Activated CD4-positive, alpha-beta T cell treated with anti-CD3 and anti-CD28 coated beads, Interleukin-2, amount 50 U/mL, for 16 hours (primary cell): ENCODE measurements at places on chromosomes 13 and 19.

- no peak for DNase-seq
Observed at GRCh38 chr13:98941126-98941525, 36.7 kb downstream of the DOCK9 start.

GRCh38 chr19:54145541-54146158 is 8.1 kb downstream of the CNOT3 start:
- no peak for DNase-seq

GRCh38 chr13:110443622-110444225 is 117.8 kb downstream of the RAB20 start:
- DNase-seq: no peak

DNA sequence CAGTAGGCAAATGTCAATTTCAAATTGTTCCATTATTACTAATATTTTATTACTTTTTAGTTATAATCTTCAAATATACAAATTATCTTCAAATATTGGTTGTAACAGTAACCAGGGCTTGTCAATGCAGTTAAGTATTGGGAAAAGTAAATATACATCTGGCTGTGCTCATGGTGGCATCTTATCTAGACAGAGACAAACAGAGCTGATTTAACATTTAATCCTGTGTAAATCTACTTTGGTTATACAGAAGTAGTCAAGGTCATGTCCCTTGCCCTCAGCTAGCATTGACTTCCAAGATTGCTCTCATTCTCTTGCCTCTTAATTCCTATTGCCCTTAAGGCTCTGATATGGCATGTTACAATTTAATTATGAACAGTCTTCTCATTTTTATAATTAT is 98.4 kb upstream of the KLHL1 start:
- no peak for DNase-seq

DNA sequence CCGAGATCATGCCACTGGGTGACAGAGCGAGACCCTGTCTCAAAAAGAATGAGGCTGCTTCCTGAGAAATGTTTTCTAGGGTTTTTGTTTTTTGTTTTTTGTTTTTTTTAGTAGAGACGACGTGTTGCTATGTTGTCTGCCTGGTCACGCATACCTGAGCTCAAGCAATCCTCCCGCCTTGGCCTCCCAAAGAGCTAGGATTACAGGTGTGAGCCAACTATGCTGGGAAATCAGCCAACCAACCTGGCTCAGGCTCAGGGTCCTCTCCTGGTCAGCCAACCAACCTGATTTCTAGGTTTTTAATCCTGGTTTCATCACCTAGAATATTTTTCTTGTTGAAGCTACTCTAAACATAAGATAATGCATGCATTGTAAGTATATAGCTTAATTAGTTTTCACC is 7.8 kb downstream of the DHX34 start:
- no peak for DNase-seq

DNA sequence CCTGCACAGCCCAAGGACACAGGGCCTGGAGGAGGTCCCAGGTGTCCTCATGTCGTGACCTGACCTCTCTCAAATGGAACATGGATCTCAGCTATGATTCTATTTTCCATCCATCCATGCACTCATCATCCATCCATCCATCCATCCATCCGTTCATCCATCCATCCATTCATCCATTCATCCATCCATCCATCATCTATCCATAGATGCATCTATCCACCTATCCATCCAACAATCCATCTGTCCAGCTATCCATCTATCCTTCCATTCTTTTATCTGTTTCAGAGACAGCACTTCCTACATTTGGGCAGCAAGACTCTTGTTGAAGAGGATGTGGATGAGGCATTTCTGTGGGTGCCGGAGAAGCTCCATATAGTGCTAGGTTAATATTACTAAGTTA is 86.7 kb downstream of the SCGB2B2 start:
- DNase-seq: no peak

DNA sequence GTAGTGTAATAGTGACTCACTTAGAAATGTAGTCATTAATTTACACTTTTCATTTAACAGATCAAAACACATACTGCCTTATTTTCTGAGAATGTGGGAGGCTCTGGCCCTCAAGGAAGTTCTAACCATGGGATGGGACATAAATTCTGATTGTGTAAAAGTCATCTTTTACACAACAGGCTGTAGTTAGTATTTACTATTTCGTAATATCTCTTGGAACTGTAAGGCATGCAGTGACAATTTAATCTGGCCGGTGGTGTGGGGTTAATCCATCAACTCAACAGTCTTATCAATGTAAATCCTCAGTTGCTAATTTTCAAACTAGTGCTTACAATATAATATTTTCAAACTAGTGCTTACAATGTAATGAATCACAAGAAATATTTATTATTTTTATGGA is 1599.2 kb downstream of the EFNB2 start:
- DNase-seq: no peak

- DNase-seq: peak; percentile 81
Observed at GRCh38 chr19:3135961-3136683, at the start of gene GNA15. TSS of gene GNA15 (plus strand) at chr19:3136033. CDS start at chr19:3136451, 418 bp downstream.

DNA sequence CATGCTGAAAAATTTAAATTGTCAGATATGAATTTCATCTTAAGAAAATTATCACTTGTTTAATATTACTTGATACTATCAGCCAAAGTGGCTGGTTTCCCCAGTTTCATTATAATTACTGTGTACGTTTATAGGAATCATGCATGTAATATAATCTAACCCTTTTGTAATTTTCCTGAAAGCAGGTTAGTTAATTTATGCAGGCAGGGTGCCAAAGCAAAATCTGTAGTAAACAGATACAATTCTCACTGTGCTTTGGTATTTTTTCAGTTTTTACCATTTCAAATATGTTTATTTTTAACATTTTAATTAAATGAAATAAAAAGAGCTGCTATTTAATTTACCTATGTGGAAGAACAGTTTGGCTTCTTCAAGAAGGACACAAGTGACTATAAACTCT is 1227.5 kb upstream of the MIR17HG start:
- no peak for DNase-seq

- DNase-seq: no peak
Observed at GRCh38 chr13:39586151-39586550, 16.8 kb downstream of the LHFPL6 start.

DNA sequence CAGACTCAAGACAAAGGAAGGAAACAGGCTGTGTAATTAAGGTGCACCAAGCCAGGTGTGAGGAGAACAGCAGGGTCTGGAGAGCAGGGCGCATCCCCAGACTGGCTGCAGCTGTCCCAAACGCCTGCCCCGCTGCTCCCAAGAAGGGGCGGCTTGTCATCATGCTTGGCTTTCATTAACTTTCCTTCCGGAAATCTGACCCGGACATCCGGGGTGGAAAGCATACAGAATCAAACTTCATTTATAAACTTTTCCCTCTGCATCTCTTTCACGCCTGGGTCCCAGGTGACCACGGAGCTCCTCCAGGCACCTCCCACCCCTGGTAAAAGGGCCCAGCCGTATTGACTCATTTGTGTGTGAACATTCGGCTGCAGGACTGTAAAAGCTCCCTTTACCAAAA is 31.7 kb downstream of the TSHZ3 start:
- no peak for DNase-seq

- no peak for DNase-seq
Observed at GRCh38 chr19:17243830-17244617, 1.7 kb downstream of the NR2F6 start.

DNA sequence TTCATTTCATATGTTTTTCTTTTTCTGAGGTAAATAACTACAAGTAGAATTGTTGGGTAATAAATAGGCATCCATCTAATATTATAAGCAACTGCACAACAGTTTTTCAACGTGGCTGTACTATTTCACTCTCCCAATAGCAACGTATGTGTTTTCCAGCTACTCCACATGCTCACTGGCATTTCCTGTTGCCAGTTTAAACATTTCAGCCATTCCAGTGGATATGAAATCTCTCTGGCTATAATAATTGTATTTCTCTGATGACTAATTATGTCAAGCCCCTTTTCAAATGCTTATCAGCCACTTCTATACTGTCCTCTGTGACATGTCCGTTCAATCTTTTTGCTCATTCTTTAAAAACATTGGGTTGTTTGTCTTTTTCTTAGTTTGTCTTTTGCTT is 26.8 kb upstream of the ALOX5AP start:
- DNase-seq: no peak

DNA sequence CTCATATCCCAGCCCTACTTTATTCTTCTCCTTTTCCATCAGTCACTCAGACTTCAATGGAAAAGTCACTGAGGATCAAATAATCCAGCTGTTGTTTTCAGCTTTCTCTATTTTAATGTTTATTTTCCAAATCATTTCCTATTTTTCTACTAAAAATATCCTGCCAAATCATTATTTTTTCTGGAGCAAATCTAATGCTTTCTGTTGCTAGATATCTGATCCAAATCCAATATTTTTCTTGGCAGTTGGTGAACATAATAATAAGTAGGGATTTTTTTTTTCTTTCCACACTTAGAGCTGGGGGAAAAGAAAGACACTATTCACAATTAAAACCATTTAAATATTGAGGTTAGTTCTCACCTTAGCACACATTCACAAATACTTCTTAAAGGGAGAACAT is 656.1 kb downstream of the DACH1 start:
- no peak for DNase-seq

GRCh38 chr13:98977568-98978265 is at the start of gene DOCK9:
TSS of gene DOCK9 (minus strand) at chr13:98978064. CDS start at chr13:98977909, 155 bp downstream.
- DNase-seq: no peak

GRCh38 chr19:58353717-58354477 is 605 bp upstream of the A1BG start:
- DNase-seq: no peak

- no peak for DNase-seq
Observed at GRCh38 chr19:34832581-34833112, 59.6 kb upstream of the ZNF599 start.

GRCh38 chr19:18263324-18264136 is 10.7 kb downstream of the IQCN start:
- no peak for DNase-seq

DNA sequence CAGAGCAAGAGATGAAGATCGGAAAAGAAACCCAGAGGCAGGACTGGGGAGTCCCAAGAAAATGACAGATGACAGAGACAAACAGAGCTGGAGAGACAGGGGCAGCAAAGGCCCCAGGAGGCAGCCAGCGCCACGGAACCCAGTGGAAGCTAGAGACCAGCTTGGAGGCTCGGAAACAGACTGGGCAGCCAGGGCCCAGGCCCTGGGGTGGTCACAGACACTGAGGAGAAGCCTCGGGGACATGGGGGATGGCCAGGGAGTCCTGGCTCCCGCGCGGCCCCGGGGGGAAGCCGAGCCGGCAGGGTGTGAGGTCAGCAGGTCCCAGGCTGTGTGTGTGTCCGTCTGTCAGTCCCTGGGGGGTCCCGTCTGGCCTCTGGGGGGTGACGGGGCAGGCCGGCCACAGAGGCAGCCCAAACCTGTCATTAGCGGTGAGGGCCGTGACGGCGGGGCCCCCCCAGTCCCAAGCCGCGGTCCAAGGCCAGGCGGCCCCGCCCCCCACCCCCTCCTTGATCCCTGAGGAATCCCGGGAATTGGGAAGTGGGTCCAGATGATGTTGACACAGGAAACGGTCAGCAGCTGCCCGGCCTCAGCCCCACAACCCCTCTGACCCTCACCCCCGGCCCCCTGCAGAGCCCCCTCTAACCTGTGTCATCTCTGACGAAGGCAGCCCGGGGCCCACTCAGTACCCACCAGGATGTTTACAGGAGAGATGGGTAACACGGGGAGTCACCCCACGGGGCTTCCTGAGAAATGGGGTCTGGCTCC is 2.5 kb upstream of the TMEM190 start:
- no peak for DNase-seq

DNA sequence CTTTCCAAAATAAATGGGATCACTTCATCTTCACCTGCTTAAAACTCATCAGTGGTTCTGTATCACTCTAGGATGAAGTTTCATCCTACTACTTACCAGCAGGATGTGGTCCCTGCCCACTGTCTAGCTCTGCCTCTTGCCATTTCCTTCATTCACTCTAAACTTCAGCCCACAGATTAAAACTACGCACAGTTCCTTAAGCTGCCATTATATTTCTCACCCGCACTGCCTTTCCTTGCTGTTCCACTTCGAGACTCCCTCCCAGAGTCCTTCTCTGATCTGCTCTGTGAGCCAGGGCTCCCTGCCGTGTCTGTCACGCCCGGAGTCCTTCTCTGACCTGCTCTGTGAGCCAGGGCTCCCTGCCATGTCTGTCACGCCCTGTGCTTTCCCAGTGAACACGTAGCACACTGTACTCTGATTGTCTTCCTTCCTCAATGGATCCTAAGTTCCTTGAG is 52.0 kb upstream of the NPAS1 start:
- peak; percentile 63 for DNase-seq

GRCh38 chr13:46388846-46389245 is 1.8 kb upstream of the RUBCNL start:
- no peak for DNase-seq

- no peak for DNase-seq
Observed at GRCh38 chr19:19672816-19673215, 4.2 kb downstream of the ZNF101 start.

DNA sequence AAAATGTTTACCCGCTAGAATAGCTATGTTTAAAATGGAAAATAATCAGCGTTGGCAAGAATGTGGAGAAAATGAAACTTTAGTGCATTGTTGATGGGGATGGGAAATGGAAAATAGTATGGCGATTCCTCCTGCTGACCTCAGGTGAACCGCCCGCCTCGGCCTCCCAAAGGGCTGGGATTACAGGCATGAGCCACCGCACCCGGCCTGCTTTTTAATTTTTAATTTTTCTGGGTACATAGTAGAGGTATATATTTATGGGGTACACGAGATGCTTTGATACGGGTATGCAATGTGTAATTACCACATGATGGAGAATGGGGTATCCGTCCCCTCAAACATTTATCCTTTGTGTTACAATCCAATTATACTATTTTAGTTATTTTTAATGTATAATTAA is 7.3 kb upstream of the NLRP8 start:
- no peak for DNase-seq

- no peak for DNase-seq
Observed at GRCh38 chr13:80039000-80039399, 301.9 kb downstream of the SPRY2 start.

- no peak for DNase-seq
Observed at GRCh38 chr19:58052256-58052655, 6.8 kb upstream of the ZNF135 start.

GRCh38 chr19:1408300-1409203 is 1.2 kb downstream of the DAZAP1 start:
- DNase-seq: peak; percentile 52

GRCh38 chr19:50275577-50276368 is 53.4 kb downstream of the KCNC3 start:
- DNase-seq: no peak

DNA sequence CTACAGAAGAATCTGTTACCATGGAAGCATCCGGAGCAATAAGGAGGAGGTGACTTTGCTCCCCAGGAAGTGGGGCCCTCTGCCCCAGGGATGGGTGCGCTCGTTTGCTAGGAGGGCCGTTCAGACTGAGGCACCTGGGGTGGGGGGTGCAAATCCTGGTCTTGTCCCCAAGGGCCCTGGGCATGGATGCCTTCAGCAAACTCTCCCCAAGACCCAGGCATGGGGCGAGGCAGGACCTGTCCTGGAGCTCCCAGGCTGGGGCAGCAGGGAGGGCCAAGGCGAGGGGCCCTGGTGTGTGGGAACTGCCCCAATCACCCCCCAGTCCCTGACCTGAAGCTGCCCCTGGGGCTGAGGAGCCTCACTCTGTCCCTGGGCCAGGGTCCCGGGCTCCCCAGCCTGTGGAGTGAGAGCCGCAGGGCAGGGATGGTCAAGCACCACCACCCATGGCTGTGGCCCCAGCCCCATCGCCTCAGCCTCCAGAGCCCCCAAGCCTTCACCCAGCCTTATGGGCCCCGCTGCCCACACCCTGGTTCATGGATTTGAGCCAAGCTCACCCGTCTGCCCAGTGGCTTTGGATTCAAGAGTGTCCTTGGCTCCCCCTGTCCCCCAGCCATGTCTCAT is 240.6 kb upstream of the SGCG start:
- no peak for DNase-seq

GRCh38 chr13:51614350-51614786 is 30.1 kb downstream of the WDFY2 start:
- peak; percentile 72 for DNase-seq
